ENCODE measurements at places on chromosomes 7 and 10.

DNA sequence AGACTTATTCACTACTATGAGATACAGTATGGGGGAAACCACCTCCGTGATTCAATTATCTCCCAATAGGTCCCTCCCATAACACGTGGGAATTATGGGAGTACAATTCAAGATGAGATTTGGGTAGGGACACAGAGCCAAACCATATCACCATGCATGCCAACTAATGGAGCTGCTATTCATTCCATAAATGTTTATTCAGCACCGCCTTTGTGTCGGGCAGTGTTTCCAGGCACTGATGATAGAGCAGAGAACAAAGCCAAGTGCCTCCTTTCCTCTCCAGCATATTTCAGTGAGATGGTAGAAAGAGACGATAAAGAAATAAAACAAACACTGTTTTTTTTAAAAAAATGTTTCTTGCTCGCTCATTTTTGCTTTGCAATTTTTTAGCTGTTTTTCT is 295.9 kb upstream of the FOXK1 start:
- DNase-seq: no peak

DNA sequence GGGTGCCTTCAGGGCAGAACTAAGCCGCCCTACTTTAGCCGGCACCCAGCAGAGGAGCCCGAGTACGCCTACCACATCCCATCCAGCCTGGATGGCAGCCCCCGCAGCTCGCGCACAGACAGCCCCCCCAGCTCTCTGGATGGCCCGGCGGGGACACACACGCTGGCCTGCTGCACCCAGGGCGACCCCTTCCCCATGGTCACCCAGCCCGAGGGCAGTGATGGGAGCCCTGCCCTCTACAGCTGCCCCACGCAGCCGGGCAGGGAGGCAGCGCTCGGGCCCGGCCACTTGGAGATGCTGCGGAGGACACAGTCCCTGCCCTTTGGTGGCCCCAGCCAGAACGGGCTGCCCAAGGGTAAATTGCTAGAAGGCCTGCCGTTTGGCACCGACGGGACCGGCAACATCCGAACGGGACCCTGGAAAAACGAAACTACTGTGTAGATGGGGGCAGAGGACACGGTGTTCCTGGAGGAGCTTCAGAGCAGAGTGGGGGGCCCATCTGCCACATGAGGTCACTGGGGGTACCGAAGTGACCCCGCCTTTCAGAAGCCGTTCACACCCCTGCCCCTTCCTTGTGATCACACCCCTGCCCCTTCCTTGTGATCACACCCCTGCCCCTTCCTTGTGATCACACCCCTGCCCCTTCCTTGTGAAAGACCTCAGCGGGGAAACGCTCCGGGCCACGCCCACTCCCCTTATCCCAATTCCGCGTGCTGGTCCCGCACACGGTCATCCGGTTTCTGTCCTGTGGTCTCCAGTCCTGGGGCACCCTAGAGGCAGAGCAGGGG is 30.8 kb upstream of the KNDC1 start:
- no peak for DNase-seq

DNA sequence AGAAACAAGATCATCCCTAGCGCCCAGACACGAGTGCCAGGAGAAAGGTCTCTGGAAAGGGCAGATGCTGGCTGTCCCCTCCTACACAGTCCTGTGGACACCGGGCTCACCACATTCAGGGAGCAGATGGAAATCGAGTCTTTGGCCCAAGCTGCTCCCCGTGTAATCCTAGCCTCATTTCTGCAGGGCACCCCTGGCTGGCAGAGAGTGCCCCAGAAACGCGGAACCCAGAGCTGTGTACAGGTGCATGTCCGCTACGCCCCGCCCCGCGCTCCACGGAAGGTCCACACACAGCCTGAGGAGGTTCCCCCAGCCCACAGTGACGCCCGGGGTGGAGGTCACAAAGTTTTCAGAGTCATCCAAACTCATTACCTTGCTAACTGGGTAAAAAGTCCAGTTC is 202.8 kb downstream of the MAD1L1 start:
- no peak for DNase-seq

DNA sequence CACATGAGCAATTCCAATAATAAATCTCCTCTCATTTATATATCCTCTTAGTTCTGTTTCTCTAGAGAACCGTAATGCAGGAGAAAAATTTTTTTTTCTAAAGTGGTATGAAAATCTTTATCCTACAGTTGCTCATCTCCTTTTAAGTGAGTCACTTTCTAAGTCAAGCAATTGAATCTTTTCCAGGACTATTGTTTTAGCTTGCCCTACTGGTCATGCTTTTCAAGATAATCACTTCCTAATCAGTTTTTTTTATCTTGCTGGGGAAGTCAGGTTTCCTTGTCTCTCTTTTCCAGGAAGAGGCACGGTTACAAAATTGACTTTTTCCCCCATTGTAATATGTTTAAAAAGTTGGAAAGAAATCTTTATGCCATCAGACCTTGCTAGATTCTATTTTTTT is 44.0 kb downstream of the INPP5F start:
- no peak for DNase-seq

DNA sequence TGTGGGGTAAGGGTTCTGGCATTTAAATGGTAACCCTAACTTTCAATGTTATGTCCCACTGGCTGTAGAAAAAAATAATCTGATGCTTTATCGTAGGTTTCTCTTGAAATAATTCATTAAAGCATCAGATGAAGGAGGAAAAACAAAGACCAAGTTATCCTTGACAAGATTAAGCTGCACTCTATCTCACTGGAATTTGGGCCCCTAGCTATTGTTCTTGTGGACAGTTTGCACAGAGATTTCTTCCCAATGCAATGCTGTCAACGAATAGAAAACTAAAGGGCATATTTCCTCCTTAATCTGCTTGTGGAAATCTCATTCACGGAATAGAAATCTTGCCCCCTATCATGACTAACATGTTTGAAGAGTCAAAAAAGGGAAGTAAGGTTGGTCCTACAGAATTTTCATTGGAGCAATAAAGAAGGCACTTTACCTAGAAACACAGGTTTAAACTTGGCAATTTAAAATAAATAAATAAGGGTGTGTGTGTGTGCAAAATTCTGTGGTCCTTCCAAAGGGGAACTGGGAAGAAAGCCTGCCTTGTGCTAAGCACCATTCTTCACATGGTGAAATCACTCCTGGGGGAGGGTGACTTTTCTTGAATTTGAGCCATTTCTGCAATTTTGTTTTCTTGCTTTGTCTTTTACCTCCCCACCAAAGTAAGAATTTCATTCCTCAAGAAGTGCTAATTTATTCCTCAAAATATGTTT is 242.8 kb downstream of the GLI3 start:
- DNase-seq: no peak

- DNase-seq: no peak
Observed at GRCh38 chr7:30900053-30900452, 11.6 kb upstream of the AQP1 start.

DNA sequence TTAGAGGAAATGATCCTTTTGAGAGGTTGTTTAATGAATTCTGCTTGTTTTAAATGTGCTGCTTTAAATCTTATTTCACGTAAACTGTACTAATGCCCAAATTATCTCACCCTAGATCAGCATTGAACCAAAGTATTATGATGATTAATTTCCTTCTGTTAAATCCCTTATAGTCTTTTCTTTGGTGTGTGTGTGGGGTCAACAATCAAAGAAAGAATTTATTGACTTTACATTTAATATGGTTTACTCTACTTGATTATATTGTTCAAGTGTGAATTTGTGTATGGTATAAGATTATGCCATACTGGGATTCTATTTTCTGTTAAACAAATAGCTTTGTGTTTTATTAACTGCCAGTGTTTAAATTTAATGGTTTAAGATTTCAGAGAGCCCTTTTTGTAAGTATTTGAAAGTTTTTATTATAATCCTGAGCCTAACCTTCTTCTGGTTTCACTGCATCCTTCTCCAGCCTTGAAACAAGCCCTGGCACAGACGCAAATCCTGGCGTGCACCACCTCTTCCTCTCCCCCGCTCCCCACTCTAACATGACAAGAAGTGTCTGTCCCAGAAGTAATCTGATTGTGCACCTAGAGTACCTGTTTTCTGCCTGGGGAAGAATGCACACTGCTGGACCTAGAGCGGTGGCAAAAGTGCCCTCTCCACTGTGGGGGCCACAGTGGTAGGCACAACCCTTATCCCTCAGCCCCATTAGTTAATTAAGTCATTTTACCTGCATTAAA is 70.6 kb downstream of the KAT6B start:
- DNase-seq: no peak

DNA sequence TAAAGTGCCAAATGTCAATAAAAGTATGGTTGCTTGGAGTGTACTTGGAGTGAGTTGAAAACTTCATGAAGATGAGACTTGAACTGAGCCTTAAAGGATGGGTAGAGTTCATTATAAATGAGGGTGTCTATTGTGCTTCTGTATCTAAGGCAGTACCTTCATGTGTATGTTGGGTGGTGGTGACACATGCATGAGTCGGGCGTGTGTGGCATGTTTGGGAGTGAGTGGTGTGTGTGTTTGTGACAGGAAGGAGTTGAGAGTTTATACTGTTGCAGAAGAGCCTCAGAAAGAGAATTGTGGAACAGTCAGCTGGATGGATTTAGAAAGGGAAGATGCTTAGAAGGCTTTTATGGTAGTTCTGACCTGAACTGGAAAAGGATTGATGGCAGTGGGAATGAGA is 6.0 kb upstream of the ZRANB1 start:
- DNase-seq: no peak

DNA sequence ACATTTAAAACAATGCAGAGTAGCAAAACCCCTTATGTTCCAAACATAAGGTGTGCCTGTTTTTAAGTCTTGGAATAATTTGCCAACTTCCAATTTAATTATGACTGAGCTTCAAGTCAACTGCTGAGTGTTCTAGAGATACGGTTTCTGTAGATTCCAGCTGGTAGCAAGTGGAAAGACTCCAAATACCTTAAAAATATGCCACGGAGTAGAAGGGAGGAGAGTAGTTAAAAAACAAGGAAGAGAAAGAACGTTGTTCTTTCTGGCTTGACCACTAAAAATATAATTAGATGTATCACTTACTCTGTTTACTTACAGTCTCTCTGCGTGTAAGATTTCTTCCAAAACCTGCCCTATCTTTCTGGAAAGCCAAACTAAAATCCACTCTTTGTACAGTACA is 24.5 kb upstream of the ABLIM1 start:
- DNase-seq: no peak

DNA sequence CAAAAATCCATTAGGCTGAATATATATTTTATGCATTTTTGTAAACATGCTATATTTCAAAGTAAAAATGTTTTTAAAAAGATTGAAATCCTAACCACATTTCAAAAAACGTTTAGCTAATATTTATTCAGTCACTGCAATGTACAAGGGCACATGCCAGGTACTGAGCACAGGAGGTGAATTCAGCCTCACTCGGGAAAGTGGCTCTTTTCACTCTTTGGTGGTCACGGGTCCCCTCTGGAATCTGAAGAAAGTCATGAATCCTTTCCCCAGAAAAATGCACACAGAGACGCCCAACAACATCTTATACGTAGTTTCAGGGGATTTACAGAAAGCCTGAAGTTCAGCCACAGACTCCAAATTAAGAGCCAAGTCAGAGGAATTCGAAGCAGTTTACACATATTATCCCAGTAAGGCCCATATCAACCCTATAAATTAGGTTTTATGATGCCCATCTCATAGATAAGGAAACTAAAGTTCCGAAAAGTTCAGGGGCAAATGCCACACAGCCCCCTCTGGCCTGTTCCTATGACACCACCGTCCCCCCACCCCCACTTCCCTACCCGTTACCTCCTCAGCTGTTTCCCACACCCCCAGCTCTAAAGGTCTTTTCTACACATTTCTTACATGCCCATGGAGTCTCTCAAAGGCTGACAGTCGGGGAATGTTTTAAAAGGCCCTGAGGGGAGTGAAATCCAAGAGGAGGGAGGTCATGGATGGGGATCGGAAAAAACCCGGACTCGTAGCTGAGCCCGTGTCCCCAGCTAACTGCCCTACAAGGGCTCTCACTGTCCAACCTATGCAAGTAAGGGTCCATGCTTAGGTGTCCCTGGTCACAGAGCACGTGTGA is 9.6 kb upstream of the SVOPL start:
- DNase-seq: no peak

DNA sequence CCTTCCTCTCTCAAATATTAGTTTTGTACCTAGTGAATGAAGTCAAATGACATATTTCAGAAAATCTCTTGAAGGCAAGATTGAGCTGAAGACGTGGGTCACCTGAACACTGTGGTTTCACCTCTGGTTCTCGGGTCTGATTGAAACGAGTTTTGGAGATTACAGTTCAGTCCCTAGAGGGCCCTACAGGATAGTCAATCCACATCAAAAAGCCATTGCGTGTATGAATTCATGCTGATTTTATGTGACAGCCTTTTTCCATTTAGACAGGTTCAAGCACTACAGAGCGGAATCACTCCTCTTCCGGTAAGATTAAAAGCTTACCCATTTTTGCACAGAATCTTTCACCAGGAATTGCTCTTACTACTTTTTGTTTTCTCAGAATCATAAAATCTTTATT is 62.2 kb downstream of the VIM start:
- DNase-seq: peak; percentile 16

DNA sequence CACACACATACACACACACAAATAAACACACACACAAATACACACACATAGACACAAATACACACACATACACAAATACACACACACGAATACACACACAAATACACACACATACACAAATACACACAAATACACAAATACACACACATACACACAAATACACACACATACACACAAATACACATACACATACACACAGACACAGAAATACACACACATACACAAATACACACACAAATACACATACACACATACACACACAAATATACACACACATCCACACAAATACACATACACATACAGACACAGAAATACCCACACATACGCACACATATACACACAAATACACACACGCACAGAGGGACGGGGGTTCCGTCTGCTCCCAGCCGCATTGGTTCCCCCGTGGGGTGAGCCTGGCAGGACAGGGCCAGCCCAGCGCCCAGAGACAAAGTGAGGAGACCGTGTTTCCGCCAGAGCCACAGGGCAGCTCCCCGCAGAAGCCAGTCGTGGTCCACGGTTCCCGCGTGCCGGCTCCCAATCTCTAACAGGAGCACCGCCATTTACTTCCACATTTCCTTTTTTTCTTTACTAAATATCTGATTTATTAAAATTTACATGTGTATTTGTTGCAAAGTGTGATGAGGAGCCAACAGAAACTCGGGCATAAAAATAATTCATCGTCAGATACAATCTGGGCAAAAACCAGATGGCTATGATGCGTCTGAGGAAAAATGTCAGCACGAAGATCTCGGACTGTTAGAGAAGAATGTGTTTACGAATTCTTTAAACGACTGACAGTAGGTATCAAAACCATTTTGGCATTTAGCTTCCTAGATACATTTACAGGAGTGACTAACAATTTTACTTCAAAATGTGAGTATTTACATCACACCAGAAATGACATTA is 3.1 kb upstream of the KNDC1 start:
- DNase-seq: no peak

DNA sequence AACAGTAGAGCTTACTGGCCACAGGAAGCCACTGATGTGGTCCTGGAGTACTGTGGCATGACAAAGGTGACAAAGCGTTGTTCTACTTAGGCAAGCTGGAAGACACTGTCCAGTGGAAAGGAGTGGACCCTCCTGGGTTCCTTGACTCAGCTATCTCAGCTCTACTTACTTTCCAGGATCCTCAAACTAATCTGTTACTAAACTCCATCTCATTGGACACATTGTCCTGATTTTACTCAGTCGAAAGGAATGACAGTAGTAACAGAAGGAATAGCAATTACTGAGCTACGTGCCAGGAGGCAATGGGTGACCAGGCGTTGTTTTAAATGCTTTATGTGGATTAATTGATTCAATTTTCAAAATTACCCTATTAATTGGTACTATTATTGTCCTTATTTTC is 41.6 kb downstream of the ABLIM1 start:
- no peak for DNase-seq
